ENCODE measurements at places on chromosomes 4 and X.

GRCh38 chr4:16597845-16598596 lies 300.4 kb downstream of the LDB2 start:
- DNase-seq = no peak

GRCh38 chrX:15909605-15910004 lies 55.0 kb upstream of the AP1S2 start:
- no peak for DNase-seq

GRCh38 chr4:2830632-2831610 lies 12.7 kb upstream of the ADD1 start:
- no peak for DNase-seq

DNA sequence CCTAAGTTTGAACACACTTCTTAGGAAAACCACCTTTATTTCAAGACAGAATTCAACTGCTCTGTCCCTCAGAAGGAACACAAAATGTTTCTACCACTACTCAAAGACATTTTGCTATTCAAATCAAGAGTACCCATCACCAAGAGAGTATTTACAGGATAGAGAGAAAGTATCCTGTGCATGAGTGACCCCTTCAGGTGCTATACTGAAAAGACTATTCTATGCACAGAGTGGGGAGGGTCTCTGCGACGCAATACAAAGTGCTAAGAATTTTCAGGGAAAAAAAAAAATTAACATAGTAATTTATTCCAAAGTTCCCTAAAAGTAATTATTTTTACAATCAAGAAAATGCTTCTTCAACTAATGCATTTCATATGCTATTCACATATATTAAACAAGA lies 346.4 kb upstream of the FAM241A start:
- no peak for DNase-seq

GRCh38 chrX:45083314-45083713 lies 117.4 kb downstream of the DIPK2B start:
- no peak for DNase-seq

DNA sequence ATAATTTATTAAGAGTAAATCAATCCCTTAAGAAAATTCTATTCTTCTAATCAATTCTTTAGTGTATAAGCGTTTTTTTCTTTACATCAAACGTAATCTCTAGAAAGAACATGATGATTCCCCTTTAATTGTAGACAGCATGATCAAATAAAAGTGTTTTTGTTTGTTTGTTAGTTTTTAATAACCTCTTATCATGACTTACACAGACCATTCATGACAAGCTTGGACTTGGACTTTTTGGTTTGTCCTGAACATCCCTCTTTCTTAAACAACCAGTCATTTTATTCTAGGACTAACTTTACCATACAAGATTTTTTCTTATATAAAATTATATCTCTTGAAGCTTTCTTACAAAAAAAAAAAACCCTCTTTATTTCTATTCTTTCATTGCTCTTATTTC lies 344.6 kb upstream of the SPOCK3 start:
- DNase-seq = no peak

DNA sequence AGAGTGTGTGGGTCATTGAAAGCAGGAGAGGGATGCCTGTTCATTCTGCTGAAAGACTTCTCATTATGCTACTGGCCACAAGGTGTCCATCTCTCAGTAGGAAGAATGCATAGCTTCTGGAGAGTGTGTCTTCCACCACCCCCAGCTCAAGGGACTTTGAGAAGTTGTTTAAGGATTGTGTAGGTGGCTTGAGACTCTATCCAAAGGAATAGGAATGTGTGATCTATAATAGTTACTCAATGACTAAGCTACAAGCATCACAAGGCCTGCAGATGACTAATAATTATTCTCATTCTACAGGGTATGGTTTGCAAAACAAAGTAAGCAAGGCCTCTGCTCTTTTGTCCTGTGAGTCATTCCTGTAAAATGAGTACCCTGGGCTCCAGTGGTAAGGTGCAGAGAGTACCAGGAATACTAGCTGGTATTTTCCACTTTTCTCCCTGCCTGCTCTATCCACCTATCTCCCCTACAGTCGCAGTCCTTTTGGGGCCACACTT lies 279.8 kb upstream of the BOD1L1 start:
- no peak for DNase-seq

- no peak for DNase-seq
Measured at GRCh38 chr4:82802911-82803310, 4.3 kb upstream of the SCD5 start.

- DNase-seq = no peak
Measured at GRCh38 chr4:179441596-179441995, 1999.4 kb upstream of the AGA start.

DNA sequence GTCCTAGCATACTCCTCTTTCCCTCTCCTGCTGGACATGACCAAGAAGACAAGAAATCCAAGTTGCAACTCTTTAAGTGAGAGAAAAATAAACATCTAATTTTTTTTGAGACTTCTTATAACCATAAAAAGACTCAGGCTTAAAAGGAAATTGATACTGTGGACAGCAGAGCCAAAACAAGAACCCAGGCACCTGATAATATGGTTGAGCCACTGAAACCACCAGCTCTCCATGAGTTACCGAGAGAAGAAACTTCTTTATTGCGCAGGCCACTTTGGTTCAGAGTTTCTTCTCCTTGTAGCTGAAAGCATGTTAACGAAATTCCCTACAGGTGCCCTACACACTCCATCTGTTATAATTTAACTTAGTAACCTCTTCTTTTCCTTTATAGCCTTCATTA lies 11.3 kb upstream of the SPCS3 start:
- no peak for DNase-seq

DNA sequence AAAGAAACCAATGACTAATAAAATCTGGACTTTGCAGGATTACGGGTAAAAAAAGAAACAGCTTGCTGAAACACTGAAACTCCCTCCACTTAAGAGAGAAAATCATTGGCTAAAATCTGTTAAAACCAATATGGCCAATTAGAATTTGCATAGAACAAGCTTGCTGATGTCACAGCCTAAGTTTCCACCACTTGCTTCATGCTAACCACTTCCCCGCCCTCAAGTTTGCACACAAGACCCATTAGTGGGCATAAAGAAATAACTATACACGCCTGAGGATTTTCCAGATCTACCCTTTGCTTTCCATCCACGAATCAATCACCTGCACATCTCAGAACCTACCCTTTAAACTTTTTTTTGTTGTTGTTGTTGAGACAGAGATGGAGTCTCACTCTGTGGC lies 42.7 kb upstream of the PHEX start:
- no peak for DNase-seq

- DNase-seq = no peak
Measured at GRCh38 chrX:6758234-6758633, 223.3 kb upstream of the VCX3A start.

GRCh38 chr4:2789793-2790582 lies 2.9 kb upstream of the SH3BP2 start:
- DNase-seq = no peak

GRCh38 chrX:103378990-103379389 lies 2.7 kb downstream of the BEX3 start:
- DNase-seq = no peak

GRCh38 chr4:128776794-128777216 lies 32.7 kb upstream of the JADE1 start:
- no peak for DNase-seq

GRCh38 chr4:116953947-116954346 lies 131.4 kb downstream of the TRAM1L1 start:
- DNase-seq = no peak

- no peak for DNase-seq
Measured at GRCh38 chr4:111399623-111400022, 745.6 kb upstream of the FAM241A start.

- DNase-seq = no peak
Measured at GRCh38 chr4:24568425-24568824, 15.9 kb downstream of the DHX15 start.

- no peak for DNase-seq
Measured at GRCh38 chrX:108299101-108299591, 139.1 kb downstream of the COL4A6 start.

DNA sequence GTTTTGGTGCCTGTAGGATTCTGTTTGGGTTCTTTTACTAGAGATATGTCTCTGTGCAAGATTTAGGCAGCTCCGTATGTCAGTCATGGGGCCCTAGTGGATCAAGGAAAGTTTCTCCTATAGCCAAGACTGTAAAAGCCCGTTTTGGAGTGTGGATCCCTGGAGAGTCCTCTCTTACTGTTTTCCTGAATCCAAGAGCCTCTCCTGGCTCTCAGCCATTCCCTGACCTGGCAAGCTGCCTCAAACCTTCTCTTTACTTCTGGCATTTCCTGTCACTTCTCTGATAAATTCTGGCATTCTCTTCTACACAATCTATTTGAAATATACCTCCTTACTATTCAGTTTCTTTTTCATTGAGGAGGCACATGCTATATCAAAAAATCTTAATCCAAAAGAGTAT lies 41.4 kb downstream of the DCAF12L2 start:
- no peak for DNase-seq

Data from stimulated activated CD8-positive, alpha-beta memory T cell treated with anti-CD3 and anti-CD28 coated beads, Interleukin-2, amount 100 ng/mL, for 1 hour (primary cell).